Activated CD8-positive, alpha-beta memory T cell treated with anti-CD3 and anti-CD28 coated beads, Interleukin-2, amount 10 ng/mL, durations not matched to agents 7 days and 5 days (primary cell): ENCODE measurements at places on chromosomes 5 and 9.

DNA sequence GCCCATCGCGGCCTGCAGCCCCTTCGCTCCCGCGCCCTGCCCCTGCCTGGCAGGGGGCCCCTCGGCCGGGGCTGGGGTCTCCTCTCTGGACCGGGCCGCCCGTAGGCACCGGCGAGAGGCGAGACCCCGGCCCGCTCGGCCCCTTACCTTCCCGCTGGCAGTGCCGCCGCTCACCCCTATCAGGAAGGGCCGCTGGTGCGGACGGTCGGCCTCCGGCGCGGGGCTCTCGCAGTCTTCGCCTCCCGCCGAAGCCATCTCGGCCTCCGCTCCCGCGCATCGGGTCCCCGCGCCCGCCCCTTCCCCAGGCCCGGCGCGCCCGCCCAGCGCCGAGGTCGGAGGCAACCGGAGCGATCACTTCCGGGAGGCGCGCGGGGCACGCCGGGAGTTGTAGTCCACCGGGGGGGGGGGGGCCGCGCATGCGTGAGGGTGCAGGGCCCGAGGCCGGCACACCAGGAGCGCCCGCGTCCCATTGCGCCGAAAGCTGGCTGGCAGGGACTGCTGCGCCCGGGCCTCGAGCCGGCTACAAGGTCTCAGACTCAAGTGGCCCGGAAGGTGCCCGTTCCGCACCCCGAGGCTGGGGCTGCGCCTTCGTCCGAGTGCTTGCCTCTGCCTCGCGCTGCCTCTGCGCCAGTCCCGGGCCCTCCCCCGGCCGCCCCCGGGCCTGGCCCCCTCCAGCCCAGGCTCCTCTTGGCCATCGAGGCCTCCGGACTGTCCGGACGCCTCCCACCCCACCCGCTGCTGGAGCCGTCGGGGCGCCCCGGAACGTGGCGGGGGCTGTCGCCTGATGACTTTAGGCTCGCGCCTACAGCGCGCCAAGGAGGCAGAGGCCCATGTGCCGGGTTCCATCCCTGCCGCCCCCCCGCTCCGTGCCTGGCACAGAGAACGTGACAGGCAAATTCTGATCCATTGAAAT, at the start of gene UCK1:
UCK1 (minus strand) TSS at position 344 of the 913 bp plus-strand sequence; CDS start at position 255, 89 bp downstream.
- peak; percentile 79 for DNase-seq

- no peak for DNase-seq
These were observed 22.5 kb downstream of the AQP7 start for GRCh38 chr9:33379666-33380389.

GRCh38 chr5:23419115-23419514, 88.3 kb upstream of the PRDM9 start:
- no peak for DNase-seq

DNA sequence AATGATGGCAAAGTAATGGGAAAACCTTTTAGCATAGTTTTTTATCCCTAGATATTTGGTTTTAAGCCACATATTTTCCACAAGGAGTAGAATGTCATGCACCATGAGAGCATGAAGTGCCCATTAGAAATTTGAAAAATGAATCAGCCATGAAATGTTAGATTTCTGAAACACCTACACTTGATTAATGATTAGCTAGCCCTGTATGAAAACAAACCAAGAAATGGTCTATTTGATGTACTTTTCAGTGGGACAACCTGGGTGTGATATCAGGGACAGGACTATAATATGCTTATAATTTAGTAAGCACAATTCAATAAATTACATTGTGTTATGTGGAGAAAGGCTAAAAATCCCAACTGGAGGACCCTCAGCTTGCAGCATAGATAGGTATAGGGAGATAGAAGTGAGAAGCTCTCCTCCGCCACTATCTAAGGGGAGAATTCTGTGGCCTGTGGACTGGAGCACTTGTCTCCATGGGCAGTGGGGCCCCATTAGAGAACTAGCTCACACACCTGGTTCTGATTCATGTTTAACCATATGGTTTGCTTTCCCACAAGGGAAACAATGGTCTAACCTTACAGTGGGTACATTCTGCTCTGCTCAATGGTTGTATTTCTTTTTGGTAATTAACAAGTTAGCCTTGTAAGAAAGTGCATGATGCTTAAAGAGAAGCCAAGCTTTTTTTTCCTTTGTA, 35.2 kb downstream of the NUP214 start:
- DNase-seq: no peak

DNA sequence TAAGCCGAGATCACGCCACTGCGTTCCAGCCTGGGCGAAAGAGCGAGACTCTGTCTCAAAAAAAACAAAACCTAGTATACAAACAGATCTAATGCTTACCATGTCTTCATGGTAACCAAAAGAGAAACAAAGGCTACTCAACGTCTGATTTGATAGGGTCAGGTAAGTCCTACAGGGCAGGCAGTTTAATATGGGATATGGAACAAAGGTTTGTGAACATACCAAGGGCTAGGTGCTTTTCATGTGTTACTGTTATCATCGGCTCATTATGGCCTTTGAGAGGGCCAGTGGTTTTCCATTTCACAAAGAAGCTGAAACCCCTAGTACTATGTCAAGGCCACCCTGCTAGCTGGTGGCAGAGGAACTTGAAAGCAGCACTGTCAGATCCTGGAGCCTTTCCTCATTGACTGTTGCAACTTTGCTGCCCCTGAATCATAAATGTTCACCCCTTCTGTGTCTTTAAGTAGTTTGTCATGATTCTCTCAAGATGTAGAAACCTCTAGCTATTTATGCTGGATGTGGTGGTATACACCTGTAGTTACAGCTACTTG, 5.1 kb downstream of the IQGAP2 start:
- no peak for DNase-seq

DNA sequence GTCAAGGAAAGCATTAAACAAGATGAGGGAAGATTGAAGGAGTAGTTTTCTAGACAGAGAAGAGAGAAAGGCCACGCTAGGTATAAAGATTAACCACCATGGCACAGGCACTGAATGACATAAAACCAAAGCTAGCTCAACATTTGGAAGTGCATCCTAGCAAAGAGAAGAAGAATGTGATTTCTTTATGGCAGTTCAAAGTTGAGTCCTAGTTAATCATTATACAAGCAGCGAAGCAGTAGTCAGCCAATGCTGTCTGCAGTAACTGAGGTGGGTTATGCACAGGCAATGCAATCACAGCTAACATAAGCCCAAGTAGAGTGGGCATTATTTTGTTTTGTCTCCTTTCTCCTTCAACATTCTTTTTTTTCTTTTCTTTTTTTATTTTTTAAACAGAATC, 24.0 kb upstream of the ANKRD31 start:
- DNase-seq: no peak

- no peak for DNase-seq
These were observed 38.8 kb upstream of the ANXA2R start for GRCh38 chr5:43078956-43079355.

GRCh38 chr5:102922799-102923477, 167.8 kb downstream of the PAM start:
- no peak for DNase-seq

DNA sequence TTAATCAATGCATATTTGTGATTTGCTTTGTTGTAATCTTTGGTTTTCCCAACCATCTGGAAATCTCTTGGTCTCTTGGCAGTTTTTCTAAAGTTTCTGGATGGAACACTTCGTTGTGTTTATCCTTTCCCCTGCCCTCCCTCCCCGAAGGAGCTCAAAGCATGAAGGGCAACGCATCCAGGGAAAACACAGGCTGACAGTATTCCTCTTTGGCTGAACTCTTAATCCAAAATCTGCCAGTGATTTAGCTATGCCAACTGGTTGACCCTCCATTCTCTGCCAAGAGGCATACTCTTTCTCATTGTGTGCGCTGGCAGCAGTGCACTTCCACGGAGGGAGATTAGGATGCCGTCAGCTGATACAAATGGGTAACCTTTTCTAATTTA, 20.5 kb downstream of the ZBTB34 start:
- DNase-seq: no peak

GRCh38 chr5:135379046-135379654, 19.9 kb downstream of the MACROH2A1 start:
- DNase-seq: no peak

DNA sequence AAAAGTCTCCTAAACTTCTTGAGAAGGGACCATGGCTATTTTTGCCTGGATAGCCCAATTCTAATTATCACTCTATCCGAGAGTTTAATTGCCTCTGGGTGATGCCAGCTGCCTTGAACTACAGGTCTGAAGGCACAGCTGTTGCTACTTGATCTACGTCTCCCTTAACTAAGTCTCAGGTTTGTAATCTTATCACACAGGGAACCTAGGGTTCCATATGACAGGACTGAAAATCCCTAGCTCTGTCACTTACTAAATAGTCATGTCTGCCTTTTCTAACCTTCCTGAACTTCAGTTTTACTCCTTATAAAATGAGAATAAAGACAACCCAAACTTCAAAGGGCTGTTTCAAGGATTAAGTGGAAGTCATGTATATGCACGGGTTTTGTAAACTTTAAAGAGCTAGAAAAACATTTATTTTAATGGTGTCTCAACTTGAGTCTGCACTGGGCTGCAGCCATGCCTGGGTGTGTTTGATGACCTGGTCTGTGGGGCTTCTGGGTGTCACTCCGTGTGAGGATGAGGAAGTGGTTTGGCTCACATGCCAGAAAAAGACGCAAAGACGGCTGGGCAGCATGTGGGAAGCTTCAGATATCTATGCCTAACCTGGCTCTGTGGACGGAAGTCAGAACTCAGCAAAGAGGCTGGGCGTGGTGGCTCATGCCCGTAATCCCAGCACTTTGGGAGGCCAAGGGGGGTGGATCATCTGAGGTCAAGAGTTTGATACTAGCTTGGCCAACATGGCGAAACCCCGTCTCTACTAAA, 129.3 kb upstream of the SLC44A1 start:
- DNase-seq: peak; percentile 73

GRCh38 chr5:153968761-153969562, 69.7 kb downstream of the FAM114A2 start:
- no peak for DNase-seq

DNA sequence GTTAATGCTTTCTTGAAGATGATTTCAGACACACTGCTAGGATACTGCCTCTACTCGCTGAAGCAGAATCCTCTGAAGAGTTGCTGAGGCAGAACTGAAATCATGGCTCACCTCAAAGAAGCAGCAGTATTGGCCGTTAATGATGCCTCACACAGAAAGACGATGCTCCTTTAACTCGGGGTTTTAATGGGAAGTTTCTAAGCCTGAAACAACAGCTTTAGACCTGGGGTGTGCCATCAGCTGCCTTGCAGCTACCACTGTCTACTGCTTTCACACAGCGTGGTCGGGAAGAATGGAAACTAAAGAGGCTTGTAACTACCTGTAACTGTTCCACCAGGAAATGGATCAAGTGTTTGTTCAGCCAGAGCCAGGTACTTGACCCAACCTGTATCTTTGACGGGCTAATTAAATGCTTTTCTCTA, at the start of gene CTXN3:
CTXN3 (plus strand) TSS at position 65 of the 422 bp plus-strand sequence. CDS start 8,440 bp downstream, outside the sequence.
- DNase-seq: no peak

- no peak for DNase-seq
These were observed 23.3 kb upstream of the NDUFB6 start for GRCh38 chr9:32596096-32596865.

- DNase-seq: no peak
These were observed 83.9 kb upstream of the NR5A1 start for GRCh38 chr9:124590889-124591641.

- no peak for DNase-seq
These were observed 44.9 kb downstream of the HMGCS1 start for GRCh38 chr5:43268188-43268820.

GRCh38 chr5:147534172-147534951, 24.5 kb upstream of the DPYSL3 start:
- DNase-seq: no peak

DNA sequence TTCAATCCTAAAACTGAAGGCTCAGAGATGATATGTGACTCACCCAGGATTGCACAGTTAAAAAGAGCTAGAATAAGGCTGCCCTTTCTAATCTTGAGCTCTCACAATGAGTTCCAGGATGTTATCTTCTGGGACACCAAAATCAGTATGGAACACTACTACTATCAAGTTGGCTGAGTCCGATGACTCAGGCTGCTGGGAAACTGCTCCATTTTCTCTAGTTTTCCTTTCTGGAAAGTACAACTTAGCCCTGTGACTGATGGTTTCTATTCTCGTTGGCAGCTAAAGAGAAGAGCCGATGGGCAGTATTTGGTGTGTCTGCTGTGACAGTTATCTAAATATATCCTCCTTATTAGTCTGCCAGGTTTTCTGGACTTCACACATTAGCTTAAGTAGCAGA, 37.9 kb upstream of the DPYSL3 start:
- DNase-seq: no peak

GRCh38 chr9:111148052-111149017, 110.1 kb upstream of the LPAR1 start:
- DNase-seq: no peak

- DNase-seq: no peak
These were observed 102.0 kb upstream of the PRLR start for GRCh38 chr5:35331956-35332950.

DNA sequence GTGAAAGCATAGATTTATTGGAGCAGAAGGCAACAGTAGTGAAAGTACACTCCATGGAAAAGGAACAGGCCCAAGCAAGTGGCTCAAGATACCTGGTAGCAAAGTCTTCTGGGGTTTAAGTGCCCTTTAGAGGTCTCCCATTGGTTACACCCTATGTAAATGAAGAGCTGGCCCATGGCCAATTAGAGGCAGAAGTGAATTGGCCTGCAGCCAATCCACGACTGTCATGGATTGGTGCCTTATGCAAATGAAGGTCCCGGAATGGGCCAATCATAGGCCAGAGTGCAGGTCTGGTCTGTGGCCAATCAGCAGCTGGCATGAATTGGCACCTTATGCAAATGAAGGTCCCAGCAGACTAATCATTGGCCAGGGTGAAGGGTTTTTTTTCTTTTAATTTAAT, 64.2 kb upstream of the PCSK5 start:
- no peak for DNase-seq

GRCh38 chr5:76393035-76393680, 9.9 kb upstream of the IQGAP2 start:
- DNase-seq: peak; percentile 51

- peak; percentile 43 for DNase-seq
These were observed 57.0 kb downstream of the C9orf153 start for GRCh38 chr9:86202338-86202882.

- no peak for DNase-seq
These were observed 112.5 kb upstream of the DMAC1 start for GRCh38 chr9:7912037-7912535.

DNA sequence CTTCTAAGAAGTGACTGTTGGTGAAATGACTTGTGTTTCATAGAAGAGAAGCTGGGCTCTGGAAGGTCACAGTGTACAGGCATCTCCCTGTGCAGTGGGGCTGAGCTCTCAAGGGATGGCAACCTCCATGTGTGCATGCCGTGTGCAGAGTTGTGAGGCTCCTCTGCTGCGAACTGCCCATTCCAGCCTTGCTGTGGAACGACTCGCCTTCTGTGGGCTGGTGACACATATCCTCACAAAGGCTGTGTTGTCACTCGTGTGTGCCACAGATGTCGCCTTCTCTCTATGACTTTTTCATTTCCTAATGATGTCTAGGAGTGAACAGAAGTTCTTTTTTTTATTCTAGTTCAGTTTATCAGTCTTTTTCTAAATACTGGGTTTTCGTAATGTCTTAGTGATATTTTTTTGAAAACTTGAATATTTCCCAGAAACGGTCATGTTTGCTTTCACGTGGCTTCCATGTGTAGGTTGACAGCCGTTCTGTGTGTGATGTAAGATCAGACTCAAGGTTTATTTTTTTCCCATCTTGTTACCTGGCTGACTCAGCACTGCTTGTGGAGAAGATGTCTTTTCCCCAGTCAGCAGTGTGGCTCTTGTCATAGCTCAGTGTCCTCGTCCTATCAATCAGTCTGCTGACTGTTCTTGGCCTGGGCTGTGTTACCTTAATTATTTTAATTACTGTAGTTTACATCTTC, 57.3 kb upstream of the CACNA1B start:
- DNase-seq: no peak
